ENCODE measurements at places on chromosomes 2 and 18.

DNA sequence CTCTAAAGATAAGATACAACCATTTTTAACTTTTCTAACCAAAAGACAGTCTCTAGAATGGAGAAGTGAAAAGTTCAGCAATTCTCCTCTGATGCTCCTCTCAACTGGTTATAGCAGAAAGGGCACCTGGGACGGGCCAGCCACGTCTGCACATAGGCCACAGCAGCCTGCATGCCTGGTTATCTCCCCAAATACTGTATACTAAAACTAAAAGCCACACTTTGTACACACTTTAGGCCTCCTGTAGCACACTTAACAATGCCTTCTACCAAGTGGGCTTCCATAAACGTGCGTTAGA lies 179.1 kb downstream of the ANKRD44 start:
- no peak for DNase-seq

- DNase-seq = no peak
Measured at GRCh38 chr18:45255197-45255890, 359.9 kb upstream of the SLC14A2 start.

DNA sequence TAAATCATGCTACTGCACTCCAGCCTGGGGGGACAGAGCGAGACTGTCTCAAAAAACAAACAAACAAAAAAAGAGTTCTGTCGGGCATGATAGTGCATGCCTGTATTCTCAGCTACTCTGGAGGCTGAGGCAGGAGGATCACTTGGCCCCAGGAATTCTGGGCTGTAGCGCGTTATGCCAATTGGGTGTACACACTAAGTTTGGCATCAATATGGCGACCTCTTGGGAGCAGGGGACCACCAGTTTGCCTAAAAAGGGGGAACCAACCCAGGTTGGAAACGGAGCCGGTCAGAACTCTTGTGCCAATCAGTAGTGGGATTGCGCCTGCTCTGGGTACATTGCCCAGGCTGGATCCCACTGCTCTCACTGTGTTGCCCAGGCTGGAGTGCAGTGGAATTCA lies 49.7 kb downstream of the SDC1 start:
- DNase-seq = no peak

DNA sequence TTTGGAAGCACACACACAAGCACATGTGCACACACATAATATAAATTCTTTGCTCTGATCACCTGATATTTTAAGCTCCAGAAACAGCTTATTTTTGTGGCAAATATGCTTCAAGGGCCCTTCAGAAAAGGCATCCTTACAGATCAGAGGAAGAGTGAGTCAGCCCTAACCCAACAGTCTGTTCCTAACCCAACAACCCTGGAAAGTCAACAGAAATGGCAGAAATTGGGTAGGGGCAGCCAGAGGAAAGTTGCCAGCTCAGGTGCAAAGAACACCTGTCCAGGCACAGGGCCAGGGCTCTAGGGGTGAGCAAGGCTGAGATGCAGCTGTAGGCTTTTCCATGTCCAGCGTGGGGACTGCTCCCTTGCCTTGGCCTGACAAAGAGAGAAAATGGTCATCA lies 6.4 kb upstream of the NCKAP5 start:
- no peak for DNase-seq

DNA sequence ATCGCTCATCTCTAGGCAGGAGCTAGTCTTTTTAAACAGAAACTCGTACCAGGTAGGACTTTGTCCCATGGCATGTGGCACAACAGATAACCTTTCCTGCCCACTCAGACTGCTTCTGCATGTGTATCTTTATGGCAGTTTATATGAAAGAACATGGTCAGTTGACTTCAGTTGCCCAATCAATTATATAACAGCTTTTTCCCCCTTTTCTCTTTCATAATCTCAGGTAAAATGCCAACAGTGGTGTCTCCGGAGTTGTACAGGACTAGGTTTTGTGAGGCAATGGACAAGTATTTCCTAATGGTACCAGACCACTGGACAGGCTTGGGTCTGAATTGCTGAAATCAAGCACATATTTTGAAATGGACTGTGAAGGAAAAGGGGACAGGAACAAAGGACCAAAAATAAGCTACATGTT lies 51.6 kb upstream of the PTH2R start:
- DNase-seq = no peak

- DNase-seq = no peak
Measured at GRCh38 chr2:36812196-36812595, 115.7 kb downstream of the VIT start.

GRCh38 chr2:142867136-142867535 lies 10.3 kb upstream of the KYNU start:
- DNase-seq = no peak

DNA sequence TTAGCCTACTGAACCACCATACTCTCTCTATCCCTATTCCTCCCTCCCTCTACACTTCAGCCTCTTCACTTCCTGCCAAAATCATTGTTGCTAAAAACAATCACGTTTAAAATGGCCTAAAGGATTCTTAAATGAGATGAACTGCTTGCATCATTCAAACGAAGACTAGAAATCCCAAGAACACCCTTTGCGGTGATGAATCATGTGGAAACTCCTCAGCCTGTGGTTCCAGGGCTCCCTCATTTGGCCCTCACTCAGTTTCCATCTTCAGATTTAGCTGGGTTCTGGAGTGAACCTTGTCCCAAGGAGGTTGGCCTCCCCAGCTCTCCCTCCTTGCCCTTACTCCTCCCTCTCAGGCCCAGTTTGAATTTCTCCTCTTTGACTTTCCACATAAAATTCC lies 125.6 kb upstream of the CDC42EP3 start:
- DNase-seq = no peak
